HAP-1 (cell line): ENCODE measurements at places on chromosomes 2 and 18.

- no peak for DNase-seq
These were observed 12.3 kb downstream of the STAT1 start for GRCh38 chr2:191001624-191002023.

- peak; percentile 52 for DNase-seq
These were observed 30.7 kb downstream of the EFR3B start for GRCh38 chr2:25072606-25073005.

DNA sequence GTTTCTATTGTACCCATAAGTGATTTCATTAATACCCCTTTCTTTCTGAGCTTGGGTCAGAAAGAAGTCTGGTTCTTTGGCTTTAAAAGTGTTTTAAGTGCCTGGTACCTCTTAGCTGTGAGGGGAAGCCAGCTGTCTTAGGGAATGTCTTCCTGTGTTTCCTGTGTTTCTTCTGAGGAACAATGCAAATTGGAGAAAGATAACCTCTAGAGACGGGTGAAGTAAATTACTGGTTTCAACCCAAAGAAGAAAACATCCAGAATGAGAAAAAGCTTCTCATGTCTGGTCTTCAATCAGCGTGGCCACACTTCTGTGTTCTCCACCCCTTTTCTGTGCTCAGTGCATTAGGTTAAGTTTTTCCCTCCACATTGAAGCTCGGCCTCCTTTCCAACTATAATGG, 10.2 kb upstream of the CHN1 start:
- DNase-seq, result no peak

- no peak for DNase-seq
These were observed 48.4 kb downstream of the TANK start for GRCh38 chr2:161208527-161209139.

DNA sequence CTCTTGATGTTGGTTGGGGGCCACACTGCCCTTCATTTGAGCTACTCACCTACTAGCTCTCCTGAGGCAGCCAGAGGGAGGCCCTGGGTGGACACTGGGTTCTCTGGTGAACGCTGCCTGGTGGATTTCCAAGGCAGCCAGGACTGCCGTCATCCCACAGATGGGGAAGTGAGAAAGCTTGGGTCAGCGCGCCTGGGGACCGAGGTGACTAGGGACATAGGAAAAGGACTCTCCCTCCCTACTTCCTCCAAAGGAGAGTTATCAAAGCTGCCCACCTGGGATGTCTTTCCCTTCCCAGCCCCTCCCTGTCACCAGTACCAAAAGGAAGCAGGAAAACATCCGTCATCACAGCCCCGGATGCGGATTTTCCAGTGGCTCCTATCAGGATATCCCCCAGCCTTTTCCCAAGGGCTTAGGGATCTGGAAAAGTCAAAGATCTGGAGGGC, 3.8 kb upstream of the SEMA4C start:
- no peak for DNase-seq

DNA sequence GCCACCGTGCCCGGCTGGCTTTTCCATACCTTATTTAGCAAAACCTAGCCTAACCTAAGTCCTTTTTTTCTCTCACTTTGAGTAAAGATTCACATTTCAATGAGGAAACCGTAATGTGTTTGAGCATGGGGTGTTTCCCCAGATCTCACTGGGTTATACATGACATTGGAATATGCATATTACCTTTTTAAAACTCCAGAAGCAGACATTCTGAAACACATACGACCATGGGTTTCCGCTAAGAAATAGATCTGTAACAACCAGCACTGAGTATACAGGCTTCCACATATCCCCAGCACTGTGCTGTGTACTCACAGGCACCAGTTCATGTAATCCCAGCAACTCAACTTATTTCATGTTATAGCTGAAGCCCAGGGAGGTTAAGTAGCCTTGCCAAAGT, 41.0 kb upstream of the FOSL2 start:
- no peak for DNase-seq

DNA sequence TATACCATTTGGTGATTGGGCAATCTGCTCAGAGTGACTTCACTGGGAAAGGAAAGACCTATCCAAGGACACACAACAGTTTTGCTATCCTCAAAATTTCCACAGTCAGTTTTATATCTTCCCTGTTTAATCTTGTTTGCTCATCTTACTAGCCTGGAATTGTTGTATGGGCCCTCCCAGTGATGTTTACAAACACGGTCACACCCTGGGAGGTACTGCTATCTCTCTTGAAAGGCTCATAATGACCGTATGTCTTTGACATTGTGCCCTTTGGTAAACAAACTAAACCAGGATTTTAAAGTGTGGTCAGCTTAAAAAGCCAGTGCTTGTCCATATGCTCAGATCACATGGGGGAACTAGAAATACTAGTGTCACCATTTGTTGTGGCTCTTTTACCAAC, 277.0 kb downstream of the CDH2 start:
- DNase-seq, result no peak
